ENCODE measurements at places on chromosomes 5 and 9. TPM values are rescaled to one million over a fixed set of nuclear protein-coding genes. Genes with fewer than 3 reads are reported as not detected.

The ZBTB5 gene
- total RNA-seq, result 5.3 TPM

DNA sequence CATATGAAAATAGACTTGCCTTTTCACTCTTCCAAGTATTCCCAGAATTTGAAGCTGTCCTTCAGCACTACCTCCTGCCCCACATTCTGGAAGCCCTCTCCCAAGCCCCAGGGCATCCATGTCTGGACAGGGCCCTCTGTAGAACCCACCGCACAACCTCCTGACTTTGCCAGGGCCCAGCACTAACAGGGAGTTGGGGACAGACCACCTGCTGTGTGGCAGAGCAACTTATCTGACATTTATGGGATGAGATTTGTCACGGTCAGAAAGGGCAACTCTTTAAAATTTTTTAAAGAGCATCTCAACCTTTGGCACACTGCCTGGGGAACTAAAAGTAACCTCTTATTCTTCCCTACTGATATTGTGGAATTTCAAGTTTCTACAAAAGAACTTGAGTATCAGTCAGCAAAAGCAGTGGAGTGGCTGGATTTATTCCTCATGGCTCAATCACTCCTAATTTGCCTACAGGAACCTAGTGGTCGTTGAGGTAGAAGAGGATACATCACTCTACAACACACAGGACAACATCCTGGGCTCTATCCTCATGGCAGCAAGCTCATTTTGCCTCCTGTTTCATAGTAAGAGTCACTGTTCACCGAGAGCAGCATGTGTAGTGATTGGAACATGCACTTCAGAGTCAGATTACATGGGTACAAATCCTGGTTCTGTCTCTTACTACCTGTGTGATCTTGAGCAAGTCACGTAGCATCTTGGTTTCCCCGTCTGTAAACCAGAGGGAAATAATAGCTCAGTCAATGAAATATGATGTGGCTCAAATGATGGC lies 285.3 kb downstream of the ENC1 start:
- no peak for DNase-seq

- no peak for DNase-seq
Observed at GRCh38 chr5:140565780-140566095, 1.1 kb downstream of the SLC35A4 start.

- no peak for DNase-seq
Observed at GRCh38 chr9:75591972-75592371, 298.5 kb upstream of the PCSK5 start.

DNA sequence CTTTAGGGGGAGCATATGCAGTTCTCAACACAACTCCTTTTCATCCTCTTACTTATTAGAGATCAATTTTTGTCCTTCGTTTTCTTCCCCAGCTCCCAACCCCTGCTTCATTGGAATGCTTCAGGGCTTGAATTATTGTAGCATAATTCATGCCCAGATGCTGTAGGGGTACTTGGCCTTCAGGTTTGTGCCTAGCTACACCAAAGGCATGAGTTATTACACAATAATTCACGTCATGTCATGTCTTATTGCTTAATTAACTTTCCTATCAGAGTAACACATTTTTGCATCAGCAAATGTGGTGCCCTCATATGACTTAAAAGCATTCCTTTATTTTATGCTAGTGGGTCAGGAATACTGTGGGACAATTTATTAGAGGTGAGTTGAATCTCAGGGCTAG lies 507.2 kb downstream of the NFIB start:
- DNase-seq, result no peak

The CMYA5 gene
- 1,322 TPM for total RNA-seq

GRCh38 chr9:131697908-131698617 lies 41.8 kb downstream of the RAPGEF1 start:
- DNase-seq, result no peak

The TRIM36 gene
- 0.06 TPM for total RNA-seq

DNA sequence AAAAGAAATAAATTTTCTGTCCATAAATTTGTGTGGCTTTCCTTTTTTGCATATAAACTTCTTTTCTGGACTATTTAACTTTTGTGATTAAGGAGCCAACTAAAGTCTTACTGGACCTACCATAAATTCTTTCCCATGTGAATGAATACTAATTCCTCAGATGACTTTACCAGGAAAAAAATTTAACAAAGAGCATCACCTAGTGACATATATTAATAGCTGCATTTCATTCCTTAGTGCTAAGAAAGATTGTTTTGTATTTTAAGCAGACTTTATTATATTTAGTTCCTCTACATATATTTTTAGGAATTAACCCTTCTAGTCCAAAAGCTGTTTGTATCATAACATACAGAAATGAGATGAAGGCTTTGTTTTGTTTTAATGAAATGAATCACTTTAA lies 64.4 kb downstream of the C9orf85 start:
- DNase-seq, result no peak

- DNase-seq, result no peak
Observed at GRCh38 chr5:68431601-68432337, 216.2 kb downstream of the PIK3R1 start.

DNA sequence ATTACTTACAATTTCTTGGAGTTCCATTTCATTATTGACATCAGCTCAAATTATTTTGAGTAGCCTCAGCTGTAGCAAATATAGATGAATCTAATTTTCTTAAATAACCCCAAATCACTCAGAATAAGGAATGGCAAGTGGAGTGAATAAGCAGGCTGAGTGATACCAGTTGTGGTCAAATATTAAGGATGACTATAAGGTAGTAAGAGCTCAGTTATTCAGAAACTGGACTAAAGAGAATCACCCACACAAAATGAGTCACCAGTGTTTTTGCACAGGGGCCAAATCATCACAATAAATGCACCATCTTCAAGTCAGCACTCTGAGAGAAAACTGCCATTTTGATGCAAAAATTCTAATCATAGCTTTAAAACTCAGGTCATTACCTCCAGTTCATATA lies 128.9 kb upstream of the TARS1 start:
- no peak for DNase-seq

- DNase-seq, result no peak
Observed at GRCh38 chr9:120136696-120137095, 443.3 kb downstream of the CDK5RAP2 start.

The GMCL2 gene
- total RNA-seq, result not detected

- DNase-seq, result no peak
Observed at GRCh38 chr9:37990404-37991015, 78.5 kb downstream of the SHB start.

GRCh38 chr9:124006448-124007361 lies 4.9 kb upstream of the LHX2 start:
- DNase-seq, result no peak

The FBP2 gene
- total RNA-seq, result 55.8 TPM

DNA sequence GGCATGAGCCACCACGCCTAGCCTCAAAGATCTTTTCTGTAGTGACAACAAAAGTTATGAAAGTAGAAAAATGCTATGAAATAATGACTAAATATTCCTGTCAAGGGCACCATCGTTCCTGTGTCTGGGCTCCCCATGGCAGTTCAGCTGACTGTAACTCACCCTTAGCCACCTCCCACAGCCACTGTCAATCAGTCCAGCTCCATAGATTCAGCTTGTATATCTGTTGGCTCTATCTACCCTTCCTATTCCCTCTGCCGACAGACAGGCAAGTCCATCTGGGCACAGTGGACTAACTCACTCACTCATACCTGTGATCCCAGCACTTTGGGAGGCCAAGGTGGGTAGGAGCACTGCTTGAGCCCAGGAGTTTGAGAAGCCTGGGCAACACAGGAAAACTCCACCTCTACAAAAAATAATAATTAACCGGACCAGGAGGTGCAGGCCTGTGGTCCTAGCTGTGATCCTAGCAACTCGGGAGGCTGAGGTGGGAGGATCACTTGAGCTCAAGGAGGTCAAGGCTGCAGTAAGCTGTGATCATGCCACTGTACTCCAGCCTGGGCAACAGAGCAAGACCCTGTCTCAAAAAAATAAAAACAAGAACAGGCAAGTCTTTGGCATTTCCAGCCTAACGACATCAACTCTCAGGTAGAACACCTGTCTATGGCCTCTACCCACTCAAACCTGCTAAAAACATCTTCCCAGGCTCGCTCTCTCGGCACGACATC lies 6.2 kb downstream of the CAMSAP1 start:
- DNase-seq, result no peak

- peak; percentile 100 for DNase-seq
Observed at GRCh38 chr9:79571309-79572031, at the start of gene TLE4. Gene TLE4, plus strand, starts transcription at chr9:79571965. Its CDS starts 826 bp downstream, at chr9:79572791.

DNA sequence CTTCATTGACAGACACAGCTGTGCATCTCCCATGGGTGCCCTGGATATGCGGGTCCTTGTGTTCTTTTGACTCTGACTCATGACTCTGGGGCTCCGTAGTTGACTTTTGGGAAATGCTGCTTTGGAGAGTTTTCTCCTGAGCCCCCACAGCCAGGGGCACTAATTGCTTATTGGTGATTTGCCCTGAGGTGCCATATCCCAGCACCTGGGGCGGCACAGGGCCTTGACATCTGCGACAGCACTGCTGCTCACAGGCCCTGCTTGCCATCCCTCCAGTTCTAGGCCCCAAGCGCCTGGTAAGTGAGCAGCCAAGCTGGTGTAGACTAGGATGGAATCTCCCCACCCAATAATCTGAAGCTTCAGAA lies 75.1 kb downstream of the AMBP start:
- DNase-seq, result no peak

The STPG3 gene
- not detected for total RNA-seq

DNA sequence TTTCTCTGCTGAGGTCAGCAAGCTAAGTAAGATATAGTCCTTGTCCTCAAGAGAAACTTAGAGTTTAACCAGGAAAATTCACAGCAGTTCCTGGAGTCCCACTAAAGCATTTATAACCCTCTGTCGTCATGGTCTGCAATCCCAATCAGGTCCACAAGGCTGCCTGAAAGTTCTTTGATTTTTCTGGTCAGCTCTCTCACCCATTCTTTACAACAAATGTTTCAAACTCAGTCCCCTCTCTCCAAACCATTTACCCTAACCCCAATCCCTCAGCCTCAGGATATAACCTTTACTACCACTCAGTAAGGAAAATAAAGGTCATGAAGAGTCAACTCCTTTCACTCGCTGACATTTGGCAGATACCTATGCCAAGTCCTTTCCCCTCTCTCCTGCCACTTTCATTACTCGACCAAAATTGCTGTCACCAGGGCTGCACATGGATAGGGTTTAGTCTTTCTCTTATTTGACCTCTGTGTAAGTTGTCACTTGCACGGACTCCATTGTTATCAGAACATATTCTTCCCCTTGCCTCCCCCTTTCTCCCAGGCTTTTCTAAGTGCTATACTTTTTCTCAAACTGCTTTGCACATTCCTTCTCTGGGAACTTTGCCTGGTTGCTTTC lies 936.6 kb downstream of the NR2F1-AS1 start:
- no peak for DNase-seq

- DNase-seq, result no peak
Observed at GRCh38 chr5:142032747-142033631, 20.2 kb upstream of the GNPDA1 start.

DNA sequence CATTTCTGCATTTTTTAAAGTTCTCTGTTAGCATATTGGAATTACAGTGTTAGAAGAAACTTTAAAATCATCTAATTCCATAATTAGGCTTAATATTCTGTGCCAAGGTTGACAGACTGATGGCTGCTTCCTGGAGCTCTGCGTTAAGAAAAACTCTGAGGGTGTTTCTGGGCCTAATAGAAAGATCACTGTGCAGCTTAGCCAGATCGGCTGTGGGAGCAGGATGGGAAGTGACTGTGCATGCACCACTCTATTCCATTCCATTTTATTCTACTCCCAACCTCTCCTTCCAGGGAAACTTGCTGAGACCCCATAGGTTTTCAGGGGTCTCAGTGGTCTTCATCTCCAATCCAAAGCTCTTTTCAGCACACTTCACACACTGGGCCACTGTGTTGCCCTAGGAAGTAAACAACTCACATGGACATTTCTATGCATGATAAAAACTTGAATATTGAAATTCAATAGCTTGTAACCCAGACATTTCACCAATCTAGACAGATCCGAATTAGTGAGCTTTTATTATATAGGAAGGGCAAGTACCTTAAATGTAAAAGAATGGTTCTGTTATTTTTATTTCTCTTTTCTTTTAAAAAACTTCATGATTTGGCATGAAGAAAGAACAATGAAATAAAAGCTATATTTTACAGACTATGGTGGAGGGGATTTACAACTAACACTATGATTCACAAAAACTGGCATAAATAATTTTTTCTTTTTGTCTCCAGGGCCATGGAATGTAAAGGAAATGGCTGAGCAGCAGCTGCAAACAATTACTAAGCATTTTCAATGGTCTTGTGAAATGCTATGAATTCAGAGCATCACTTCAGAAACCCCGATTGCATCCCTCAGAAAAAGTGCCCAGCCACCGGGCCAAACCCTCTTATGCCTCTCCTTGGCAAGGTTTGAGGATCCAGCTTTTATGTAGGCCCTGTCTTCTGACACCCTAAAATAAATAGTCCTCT lies 51.4 kb upstream of the DAB2 start:
- no peak for DNase-seq

The PCDHB11 gene
- total RNA-seq, result 1.3 TPM

The PCDHA1 gene
- not detected for total RNA-seq

GRCh38 chr5:154858972-154859871 lies 795 bp downstream of the CNOT8 start:
- DNase-seq, result no peak

- no peak for DNase-seq
Observed at GRCh38 chr5:101687349-101687985, 608.6 kb downstream of the SLCO4C1 start.

The PKD2L2 gene
- 4.5 TPM for total RNA-seq

DNA sequence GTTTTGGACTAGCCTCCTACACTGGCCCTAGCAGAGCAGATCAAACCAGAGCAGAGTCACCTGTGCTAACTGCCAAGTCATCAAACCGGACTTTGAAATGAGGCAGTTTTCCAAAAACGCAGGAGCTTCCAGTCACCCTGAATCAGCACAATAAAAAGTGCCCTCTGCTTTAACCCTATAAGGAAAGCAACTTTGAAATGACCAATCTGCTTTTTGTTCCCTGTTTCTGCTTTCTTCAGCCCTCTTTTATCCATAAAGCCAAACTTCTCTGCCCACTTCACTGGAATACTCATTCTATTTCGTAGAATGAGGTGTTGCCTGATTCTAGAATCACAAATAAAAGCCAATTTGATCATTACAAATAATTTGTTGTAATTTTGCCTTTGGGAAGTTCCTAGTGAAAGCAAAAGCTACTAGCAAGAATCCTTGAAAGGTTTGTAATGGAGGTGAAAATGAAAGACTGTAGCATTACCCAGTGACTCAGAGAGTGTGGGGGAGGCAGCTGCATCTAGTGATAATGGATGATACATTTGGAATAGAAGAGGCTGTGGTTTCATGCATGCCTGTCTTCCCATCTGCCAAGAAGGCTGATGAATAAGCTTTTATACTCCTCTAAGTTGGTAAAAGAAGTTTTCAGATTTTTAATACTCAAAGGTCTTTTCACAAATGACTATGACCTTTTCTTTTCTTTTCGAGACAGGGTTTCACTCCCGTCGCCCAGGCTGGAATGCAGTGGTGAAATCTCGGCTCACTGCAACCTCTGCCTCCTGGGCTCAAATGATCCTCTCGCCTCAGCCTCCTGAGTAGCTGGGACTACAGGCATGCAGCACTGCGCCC lies 14.9 kb downstream of the SPAAR start:
- no peak for DNase-seq

GRCh38 chr5:84249918-84250630 lies 134.6 kb downstream of the EDIL3 start:
- no peak for DNase-seq

Measured in psoas muscle (tissue), 8 donors.